Brain pericyte (primary cell): ENCODE measurements at places on chromosomes 3 and 15.

- DNase-seq = no peak
Measured at GRCh38 chr3:155948476-155948875, 78.0 kb downstream of the GMPS start.

- DNase-seq = no peak
Measured at GRCh38 chr3:139561959-139562676, 22.6 kb upstream of the RBP1 start.

GRCh38 chr3:105866656-105867653 lies 1.9 kb downstream of the CBLB start:
- no peak for DNase-seq

GRCh38 chr3:160826408-160826807 lies 70.4 kb downstream of the PPM1L start:
- no peak for DNase-seq

DNA sequence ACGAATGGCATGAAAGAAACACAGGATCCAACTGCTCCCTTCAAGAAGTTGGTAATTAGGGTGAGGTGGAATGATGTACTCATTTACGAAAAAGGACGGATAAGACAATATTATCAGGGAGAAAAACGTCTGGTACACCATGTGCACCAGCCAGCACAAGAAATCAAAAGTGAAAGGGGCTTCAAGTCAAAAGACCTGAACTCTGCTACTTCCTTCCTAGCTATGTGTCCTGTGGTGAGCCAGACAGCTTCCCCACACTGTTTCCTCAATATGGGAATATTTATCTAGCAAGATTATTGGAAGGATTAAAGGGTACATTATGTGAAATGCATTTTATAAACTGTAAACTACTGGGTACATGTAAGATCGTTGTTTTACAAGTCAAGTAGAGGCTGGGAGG lies 33.9 kb downstream of the RAB27A start:
- no peak for DNase-seq

GRCh38 chr15:30068326-30068725 lies 14.4 kb upstream of the GOLGA8J start:
- no peak for DNase-seq

- no peak for DNase-seq
Measured at GRCh38 chr3:10142707-10143560, 1.4 kb downstream of the VHL start.

DNA sequence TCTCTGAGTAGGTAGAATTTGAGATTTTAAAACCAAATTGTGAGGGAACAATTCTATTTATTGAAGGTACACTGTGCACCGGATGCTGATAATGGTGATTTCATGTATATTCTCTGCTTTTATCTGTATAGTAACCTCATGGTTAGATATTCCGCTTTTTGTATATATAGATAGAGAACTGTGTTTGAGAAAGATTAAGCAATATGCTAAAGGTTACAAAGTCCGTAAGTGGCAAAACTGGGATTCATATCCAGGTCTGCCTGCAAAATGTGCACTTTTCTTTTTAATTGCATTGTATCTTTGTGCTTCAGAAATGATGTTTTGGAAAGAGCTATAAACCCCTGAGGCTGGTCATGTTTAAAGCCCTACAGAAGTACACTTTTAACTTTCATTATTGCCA lies 635.4 kb upstream of the NECTIN3 start:
- DNase-seq = no peak

DNA sequence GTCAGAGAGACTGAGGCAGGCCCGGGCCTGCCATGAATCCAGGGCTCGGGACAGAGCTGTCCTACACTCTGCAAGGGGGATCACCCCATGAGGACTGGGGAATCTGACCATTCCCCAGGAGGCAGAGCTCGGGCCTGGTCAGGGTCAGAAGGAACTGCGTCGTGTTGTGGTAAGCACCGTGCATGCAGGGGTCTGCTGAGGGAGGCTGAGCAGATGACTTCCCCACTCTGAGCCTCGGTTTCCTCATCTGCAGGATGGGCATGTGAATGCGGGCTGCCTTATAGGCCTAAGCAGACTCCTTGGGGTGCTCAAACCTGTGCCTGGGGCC lies 61.6 kb upstream of the IQSEC1 start:
- DNase-seq = no peak

DNA sequence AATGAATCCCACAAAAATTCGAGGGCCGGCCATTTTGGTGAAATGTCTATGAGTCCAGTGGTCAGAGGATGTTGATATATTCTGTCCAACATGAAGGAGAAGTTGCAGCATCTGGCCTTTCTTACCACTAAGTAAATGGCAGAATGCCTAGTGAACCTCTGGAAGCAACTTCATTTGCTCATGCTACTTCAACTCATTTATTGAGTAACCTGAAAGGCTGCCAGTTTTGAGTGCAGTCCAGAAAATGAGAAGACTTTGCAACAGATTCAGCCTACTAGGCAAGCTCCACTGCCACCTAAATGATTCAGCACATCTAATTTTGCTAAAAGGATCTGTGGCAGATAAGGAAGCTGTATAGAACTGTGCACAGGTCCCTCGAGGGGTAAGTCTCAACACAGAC lies 265.0 kb downstream of the OPA1 start:
- DNase-seq = no peak

DNA sequence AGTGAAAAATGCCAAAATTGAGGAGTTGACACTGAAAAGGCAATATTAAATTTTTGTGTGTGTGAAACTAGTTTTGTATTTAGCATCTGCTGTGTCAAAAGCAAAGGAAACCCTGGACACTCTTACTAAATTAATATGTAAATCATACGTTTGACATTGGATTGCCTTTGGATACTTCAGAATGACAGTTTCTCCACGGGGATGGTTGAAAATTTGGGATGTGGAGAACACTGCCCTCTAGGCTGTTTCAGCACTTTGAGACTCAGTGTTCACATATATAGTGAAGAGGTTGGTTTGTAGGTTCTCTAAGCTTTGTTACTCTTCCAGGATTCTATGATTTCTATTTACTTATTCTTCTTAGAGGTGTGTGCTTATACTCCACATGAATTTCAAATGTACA lies 3.0 kb downstream of the ROBO2 start:
- DNase-seq = no peak

DNA sequence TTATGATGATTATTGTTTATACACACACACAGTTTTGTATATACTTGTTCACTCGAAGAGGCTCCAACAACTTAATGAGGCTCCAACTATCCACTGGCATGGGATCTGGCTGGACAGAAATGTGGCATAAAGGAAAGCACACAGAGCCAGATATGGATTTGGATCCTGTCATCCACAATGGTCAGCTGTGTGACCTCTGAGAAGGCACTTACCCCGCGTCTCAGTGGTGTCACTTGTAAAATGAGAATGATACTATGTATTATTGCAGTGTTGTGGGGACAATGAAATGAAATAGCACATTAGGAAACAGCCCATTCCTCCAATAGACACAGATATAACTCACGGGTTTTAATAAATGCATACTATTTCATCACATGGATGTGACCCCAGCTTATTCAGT lies 42.2 kb downstream of the PDZRN3 start:
- no peak for DNase-seq

GRCh38 chr3:186587183-186587582 lies 16.7 kb downstream of the DNAJB11 start:
- DNase-seq = no peak

DNA sequence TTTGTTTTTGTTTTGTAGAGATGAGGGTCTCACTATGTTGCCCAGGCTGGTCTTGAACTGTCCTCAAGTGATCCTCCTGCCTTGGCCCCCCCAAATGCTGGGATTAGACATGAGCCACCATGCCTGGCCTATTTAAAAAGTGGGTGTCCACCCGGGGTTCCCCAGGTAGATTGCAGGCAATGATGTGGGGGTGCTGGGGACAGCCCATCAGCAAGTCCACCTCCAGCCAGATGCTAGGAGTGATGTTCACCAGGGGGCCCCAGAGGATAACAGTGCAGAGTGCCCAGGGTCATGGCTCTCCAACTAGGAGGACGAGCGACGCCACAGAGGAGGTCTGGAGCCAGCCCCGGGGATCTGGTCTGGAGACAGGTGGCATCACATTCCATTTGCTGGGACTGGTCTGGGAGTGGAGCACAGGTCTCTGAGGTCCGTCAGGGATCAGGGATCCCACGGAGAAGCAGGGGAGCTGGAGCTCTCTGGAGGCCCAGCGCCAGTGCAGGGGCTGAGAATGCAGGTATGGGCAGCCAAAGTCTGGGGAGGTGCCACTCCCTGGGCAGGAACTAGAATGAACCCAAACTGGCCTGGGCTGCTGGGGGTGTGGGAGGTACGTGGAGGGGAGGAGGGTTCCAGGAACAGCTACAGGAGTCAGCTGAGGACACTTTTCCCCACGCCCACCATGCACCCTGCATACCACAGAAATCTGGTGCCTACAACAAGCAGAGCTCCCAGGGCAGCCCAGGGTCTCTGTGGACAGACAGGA lies 51.2 kb upstream of the PCSK6 start:
- DNase-seq = no peak

DNA sequence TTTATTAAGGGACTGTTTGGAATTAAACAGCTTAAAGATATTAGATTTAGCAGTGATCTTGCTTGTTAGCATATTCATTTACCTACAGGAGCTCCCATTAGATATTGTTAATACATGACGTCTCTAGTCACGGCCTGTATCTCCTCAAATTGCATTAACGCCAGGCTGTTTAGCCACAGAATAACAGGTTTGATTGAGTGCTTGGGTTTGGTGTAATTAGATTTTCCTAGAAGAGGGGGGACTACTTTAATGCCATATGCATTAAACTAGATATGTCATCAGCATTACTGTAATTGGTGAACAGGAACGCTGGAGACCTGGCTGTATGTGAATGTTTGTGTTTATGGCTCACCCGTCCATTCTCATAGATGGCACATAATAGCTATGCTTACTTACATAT lies 841.4 kb upstream of the NR2F2 start:
- DNase-seq = no peak

DNA sequence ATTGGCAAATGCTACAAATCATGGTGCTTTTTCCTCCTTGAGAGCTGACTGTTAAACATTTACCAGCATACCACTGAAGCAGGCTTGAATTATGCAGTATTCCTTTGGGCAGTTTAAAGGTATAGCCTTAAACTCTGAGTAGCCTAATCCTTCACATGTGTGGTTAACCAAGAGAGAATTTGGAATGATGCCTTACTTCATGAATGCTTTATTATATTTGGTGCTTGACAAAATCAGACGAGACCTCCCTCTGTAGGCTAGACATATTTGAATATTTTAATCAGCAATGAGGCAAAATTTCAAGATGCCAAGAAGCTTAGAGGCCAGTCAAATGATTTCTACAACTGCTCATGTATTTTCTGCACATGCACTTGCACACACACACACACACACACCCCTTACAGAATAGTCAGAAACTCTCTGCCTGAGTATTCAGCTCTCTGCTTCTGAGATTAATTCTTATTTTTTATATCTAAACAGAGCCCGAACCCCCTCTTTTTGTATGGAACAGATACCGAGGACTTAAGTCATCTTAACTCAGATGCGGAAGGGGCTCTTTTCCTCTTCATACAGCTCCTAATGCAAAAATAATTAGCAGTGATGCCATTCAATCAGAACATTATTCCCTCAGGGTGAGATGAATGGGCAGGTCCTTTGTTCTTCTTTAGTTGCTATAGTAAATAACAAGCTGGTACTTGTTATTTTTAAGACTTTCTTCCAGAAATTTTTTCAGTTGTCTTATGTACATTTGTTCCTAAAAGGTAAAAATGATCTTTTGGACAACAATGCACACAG lies 195.5 kb upstream of the TMC3 start:
- no peak for DNase-seq

DNA sequence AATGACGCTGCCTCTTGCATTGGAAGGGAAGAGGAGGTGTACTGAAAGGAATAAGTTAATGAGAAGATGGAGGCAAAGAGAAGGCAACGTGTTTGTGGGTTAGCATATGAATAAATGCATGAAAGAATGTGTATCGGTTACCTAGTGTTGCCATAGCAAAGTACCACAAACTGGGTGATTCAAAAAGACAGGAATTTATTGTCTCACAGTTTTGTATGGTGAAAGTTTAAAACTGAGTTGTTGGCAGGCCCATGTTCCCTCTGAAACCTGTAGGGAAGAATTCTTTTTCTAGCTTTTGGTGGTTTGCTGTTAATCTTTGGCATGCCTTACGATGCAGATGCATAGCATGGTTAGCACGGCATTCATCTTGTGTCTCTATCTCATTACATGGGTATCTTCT lies 729.9 kb downstream of the MECOM start:
- DNase-seq = no peak

- DNase-seq = no peak
Measured at GRCh38 chr15:42453826-42454225, 37.1 kb downstream of the ZNF106 start.

- DNase-seq = no peak
Measured at GRCh38 chr15:55257012-55257670, 32.5 kb downstream of the RAB27A start.

- no peak for DNase-seq
Measured at GRCh38 chr3:52046186-52046901, 10.0 kb downstream of the DUSP7 start.

DNA sequence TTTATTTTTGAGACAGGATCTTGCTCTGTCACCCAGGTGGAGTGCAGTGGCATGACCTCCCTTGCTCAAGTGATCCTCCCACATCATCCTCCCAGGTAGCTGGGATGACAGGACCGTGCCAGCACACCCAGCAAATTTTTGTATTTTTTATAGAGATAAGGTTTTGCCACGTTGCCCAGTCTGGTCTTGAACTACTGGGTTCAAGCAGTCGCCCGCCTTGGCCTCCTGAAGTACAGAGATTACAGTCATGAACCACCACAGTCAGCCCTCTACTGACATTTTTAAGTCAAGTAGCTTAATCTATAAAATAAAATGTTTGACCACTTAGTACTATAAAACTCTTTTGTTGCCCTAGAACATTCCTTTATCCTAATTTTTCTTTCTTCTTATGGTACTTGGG lies 198.8 kb downstream of the FNDC3B start:
- DNase-seq = no peak
